ENCODE measurements at places on chromosomes 3 and 15.

- DNase-seq, result no peak
Measured at GRCh38 chr3:104108522-104108921, 1258.2 kb upstream of the ALCAM start.

GRCh38 chr3:160931474-160931873, 173.7 kb downstream of the B3GALNT1 start:
- no peak for DNase-seq

DNA sequence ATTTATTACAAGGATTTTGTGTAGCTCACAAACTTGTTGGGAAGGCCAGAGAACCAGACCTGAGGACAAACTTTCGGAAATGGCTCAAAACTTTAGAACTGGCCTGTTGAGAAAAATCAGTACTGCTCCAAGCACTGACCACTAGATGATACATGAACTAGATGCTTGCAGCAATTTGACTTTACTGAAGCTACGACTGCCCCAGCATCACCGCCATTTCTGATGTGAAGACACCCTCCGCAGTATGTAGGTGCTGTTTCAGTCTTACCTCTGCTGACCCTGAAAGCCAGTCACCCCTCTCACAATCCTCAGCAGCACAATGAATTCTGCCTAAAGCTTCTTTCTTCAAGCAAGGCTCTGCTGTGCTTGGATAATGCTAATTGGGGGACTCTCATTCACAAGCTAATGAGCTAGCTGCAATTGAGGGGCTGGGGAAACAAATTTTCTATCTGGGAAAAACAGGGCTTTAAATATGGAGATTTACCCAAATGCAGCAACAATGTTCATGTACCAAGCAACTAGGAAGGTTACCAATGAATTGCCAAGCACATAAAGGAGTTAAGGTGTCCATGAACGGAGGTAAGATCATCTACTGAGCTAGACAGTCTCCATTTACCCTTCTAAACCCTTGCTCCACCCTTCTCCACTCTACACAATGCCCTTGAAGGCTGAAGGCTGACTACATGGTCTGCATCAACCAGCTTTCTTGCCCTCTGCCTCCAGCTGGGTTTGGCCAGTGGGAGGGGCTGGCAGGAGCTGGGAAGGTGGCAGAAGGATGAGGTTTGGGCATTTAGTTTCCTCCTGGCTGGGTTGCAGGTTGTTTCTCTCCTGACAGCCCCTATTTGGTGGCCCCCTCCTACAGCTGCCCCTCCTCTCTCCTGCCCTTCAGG, 53.2 kb upstream of the FSTL1 start:
- DNase-seq, result no peak

DNA sequence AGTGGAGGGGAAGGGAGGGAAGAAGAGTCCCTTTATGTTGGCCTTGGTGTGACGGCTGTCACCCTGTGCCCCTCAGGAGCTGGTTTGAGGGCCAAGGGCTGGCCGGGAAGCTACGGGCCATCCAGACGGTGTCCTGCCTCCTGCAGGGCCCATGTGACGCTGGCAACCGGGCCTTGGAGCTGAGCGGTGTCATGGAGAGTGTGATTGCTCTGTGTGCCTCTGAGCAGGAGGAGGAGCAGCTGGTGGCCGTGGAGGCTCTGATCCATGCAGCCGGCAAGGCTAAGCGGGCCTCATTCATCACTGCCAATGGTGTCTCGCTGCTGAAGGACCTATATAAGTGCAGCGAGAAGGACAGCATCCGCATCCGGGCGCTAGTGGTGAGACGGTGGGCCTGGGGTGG, 8.1 kb upstream of the RCCD1 start:
- no peak for DNase-seq

DNA sequence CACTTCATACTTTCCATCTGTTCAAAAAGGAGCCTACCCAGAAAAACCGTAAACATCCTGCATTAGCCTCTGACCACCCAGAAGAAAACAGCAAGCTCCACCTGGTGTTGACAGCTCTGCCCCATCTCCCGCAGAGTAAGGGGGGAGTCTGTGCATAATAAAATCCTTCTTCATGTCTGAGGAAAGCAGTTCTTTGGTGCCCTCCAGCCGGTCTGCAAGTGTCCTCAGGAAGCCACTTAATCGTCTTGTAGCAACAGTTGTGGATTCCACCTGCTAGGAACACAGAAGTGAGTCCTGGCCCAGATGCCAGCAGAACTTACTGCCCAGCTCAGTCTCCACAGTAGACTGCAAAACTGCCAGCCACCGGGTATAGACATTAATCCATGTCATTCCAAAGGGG, 22.5 kb downstream of the RIOX2 start:
- no peak for DNase-seq

DNA sequence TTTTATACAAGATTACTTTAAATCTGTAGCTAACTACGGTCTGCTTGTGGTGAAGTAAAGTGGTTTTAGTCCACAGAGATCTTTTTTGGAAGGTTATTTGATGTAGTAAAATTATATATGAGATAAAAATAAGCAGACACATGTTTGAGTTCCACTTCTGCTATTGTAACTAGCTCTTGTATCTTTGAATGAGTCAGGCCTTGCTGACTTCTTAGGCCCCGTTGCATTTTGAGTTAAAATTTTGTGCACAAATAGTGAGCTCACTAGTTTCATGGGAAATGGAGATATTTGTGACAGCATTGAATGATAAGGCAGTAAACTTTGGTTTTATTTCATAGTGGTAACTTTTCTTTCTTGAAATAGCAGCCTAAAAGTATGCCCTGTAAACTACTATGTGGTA, 42.6 kb downstream of the ARIH1 start:
- DNase-seq, result no peak

DNA sequence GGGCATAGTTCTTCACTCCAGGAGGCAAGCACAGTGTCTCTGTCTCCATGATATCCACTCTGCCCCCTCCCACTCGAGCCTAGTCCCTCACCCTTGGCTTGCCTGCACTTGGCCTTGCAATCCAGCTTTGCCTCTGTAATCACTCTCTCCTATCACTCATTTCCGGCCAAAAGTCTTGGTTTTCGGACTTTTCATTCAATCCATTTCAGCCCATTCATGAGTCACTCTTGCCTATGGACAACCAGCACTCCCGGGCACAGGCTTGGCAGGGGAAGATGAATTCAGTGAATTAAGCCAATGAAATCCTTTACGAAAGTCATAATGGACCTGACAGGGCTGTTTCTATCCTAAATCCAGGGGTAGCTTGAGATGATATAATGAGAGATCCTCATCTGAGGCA, 21.7 kb downstream of the DAZL start:
- DNase-seq, result no peak

DNA sequence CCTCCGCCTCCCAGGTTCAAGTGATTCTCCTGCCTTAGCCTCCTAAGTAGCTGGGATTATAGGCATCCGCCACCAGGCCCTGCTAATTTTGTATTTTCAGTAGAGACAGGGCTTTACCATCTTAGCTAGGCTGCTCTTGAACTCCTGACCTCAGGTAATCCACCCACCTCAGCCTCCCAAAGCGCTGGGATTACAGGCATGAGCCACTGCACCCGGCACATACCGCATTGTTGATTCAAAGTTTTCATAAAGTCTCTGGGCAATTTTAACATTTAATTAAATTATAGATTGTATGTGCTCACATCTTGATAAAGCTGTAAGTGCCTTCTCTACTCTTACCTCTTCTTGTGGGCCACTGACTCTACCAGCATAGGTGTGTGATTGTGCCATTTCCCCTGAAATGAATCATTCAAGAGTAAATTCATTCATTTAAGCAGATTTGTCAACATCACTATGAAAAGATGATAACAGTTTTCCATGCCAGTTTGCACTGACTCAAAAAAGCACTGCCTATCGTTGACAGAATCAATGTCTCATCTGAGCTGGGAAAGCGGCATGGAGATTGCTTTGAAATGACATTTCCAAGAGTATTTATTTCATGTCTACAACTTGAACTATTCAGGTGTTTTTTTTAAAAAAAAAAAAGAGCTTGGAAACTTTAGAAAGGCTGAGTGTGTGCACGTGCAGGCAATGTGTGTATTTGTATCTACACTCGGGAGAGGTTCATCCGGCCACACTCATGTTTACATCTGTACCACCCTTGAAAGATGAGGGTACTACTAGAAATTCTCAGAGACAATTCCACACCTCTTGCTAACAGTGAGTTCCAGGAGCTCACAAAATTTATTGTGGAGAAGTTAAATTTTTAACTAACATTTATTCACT, 3.5 kb downstream of the BCL2A1 start:
- DNase-seq, result no peak

GRCh38 chr3:16528106-16528505, 14.6 kb upstream of the RFTN1 start:
- DNase-seq, result no peak

- DNase-seq, result no peak
Measured at GRCh38 chr3:8460815-8461456, 40.7 kb upstream of the LMCD1 start.
